ENCODE measurements at places on chromosomes 5 and 9.

GRCh38 chr5:94420885-94421284 lies 197.5 kb downstream of the KIAA0825 start:
- no peak for DNase-seq

DNA sequence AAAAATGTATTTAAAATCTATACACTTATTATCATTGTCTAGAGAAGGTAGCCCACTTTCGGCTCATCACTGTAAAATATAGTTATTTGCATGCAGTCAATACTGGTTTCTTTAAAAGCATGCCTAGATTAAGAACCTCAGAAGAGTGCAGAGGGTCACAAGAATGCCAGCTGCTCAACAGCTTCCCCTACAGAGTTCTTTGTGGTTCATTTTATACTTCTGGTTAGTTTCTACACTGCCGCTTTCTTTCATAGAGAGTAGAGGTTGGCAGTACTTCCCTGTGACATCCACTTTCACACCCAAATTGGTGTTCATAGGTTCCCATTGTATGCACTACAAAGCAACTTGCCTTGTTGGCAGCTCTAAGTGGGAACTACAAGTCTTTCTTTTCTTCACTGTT lies 137.3 kb downstream of the KIAA0825 start:
- no peak for DNase-seq

DNA sequence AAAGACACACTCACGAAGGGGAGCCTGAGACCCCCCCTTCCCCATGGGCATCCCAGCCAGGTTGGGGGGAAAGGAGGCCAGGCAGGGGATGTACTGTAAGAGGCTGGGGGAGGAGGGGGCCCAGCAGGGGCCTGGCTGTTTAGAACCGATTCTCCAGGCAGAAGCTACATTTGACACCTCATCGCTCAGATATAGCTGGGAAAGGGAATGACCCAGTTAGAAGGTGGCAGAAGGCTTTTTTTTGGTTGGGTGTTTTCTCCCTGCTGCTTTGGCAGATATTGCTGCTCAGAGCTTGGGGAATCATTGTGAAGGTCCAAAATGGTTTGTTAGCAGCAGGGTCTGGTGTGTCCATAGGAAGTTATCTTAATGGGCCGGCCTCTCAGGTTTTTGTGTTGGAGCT lies 6.0 kb downstream of the CDX1 start:
- DNase-seq = no peak

DNA sequence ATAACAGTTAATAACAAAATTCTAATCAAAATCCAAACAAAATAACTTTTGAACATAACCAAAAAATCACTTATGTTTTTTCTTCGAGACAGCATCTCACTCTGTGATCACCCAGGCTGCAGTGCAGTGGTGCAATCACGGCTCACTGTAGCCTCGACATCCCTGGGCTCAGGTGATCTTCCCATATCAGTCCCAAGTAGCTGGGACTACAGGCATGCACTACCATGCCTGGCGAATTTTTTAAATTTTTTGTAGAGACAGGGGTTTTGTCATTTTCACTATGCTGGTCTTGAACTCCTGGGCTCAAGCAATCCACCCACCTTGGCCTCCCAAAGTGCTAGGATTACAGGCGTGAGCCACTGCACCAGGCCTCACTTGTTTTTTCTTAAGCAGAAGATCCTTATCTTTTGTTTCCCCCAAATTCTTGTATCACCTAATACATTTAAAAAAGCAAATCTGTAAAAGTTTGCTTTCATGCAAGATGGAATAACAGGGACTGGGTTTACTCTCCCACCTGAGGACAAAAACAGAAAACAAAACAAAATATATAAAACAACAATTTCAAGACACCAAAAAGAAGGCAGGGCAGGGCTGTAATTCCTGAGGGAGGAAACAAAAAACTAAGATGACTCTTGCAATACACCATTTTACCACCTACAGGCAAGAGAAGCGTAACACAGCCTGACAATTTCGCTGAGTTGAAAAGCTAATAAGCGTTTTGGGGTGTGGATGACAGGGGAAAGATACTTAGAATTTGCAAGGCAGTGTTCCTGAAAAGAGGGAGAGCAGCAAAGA lies 71.4 kb downstream of the RAPGEF6 start:
- DNase-seq = no peak

- DNase-seq = no peak
These were observed 159.6 kb upstream of the TBCA start for GRCh38 chr5:77935506-77936364.

DNA sequence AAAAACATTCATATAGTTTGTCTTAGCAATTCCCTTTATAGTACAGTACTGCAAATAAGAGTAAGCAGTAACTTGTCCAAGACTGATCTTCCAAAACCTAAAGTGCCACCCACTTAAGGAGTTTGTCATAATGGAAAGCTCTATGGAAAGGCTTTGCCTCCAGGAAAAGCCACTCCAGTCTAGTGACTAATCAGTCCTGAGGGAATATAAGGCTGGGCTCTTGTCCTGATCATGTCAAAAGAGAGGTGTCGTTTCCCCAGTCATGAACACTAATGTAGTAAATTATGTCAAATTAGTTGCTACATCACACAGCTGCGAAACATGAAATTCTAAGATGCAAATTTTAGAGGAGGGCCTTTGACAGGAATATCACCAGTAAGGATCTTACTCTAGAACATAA lies 271.6 kb downstream of the GABRB2 start:
- DNase-seq = no peak

DNA sequence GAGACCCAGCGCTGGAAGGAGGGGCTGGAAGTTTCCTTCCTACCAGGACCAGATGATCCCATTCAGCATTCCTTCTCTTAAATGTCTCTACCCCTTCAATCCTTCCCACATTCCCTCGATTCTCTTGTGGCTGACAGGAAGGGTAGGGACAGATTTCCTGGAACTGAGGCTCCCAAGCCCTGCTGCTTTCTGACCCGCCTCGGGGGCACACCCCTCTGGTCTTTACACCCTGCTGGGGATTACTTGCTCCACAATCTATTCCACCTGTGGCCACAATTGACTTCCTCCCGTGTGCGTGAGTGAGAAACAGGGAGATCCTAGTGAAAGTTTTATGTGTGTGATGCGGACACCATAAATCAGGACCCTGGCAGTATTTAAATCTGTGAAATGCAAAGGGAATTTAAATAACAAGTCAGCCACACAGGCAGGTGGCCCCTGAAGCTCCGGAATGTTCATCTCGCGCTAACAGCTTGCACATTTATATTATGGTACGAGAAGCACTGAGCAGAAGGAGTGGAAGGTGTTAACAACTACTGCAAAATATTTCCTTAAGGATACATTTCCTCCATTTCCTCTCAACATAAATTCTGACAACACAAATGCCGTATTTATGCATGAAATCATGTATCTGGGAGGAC lies 237.5 kb downstream of the SLIT3 start:
- DNase-seq = no peak

- DNase-seq = no peak
These were observed 416.0 kb downstream of the MAN2A1 start for GRCh38 chr5:110105692-110106091.

DNA sequence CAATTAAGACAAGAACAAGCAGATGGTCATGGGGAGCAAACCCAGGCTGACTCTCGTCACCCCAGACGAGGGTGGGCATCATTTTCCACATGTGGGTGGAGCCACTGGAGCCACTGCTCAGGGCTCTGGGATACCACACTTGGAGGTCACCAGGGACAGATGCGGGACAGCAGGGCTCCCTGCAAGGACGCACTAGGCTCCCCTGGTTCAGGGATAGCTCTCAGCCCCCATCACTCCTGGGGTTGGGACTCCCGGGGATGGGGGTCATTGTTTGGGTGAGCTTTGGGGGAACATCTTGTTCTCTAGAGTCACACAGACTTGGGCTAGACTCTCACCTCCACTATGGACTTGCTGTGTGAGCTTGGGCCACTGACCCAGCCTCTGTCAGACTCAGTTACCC lies 57.8 kb downstream of the GTF3C4 start:
- DNase-seq = no peak

DNA sequence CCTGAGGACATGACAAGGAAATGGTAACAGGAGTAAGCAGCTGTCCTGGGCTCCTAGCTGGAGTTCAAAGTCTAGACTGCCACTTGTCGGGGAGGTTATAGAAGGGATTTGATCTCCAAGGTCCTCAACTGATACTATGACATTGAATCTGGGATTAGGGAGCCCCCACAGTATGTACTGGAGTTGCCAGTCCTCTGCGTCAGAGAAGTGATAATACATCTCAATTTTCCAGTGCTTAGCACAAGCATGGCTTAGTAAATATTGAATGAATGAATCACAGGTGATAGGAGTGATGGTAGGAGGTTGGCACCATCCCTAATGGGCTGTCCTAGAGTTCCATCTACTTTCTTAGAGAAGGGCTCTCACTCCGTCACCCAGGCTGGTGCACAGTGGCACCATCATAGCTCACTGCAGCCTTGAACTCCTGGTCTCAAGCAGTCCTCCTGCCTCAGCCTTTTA lies 6.2 kb upstream of the TPM2 start:
- DNase-seq = no peak

DNA sequence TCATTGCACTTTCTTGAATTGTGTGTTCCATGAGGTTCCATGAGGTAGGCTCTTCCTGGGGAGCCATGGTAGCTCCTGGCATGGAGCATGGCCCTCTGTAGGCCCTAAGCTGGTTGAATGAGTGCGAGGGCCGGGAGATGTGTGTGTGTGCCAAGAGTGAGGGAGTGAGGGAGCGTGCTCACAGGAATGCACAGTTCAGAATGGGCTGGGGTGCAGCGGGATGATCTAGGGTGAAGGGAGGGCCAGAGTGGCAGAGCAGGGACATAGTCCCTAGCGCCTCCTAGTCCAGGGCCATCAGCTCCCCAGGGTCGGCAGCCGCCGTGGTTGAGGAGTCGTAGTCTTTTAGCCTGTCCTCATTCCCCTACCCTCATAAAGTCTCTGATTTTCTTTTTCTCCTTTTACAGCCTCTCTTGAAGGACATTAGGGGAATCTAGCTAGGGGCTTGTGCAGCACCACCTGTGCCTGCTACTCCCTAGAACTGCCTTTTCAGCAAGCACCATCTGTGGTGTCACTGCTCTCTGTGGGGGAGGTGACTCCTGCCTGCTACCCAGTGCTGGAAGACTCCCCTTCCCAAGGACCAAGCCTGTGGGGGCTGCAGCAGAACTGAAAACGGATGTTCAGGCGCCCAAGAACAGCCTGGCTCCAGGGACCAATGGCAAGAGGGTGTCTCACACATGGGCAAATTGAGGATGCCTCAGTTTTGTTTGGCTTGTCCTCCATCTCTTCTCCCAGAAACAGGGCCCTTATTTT lies 65.3 kb upstream of the PPARGC1B start:
- DNase-seq = no peak

GRCh38 chr9:8287501-8287900 lies 487.9 kb upstream of the DMAC1 start:
- DNase-seq = no peak

DNA sequence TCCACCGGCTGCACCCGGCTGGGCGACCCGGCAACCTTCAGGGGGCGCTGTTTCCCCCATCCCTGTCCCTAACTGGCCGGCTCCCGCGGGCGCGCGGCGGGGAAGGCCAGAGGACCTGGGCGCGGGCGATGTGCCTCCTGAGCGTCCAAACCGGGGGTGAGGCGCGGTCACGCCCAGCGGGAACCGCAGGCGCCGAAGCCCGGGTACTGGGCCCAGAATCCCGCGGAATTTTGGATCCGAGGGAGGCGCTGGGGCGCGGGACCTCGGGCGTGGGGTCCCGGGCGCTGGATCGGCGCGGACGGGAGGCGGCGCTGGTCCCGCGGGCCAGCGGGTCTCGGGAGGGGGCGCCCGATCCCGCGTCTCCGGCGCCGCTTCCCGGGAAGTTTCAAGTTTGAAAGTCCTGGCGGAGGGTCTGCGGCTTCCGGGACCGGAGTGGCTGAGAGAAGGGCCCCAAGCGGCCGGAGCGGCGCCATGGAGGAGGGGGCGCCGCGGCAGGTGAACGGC lies at the start of gene PKN3:
PKN3 (plus strand) TSS at position 59 of the 504 bp plus-strand sequence; CDS start at position 472, 413 bp downstream.
- DNase-seq = peak; percentile 60

- DNase-seq = no peak
These were observed 64.4 kb downstream of the PPARGC1B start for GRCh38 chr5:149794487-149794971.

DNA sequence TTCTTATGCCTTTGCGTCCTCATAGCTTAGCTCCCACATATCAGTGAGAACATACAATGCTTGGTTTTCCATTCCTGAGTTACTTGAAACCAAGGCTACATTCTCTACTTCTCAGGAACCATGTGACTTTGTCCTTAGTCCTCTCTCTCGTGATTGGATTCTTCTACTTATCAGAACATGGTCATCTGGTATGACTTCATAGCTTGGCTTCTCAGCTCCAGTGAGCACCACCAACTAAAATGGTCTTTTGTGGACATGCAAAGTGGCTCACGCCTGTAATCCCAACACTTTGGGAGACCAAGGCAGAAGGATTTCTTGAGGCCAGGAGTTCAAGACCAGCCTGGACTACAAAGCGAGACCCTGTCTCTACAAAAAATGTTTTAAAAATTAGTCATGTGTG lies 81.2 kb upstream of the NIPBL start:
- no peak for DNase-seq

DNA sequence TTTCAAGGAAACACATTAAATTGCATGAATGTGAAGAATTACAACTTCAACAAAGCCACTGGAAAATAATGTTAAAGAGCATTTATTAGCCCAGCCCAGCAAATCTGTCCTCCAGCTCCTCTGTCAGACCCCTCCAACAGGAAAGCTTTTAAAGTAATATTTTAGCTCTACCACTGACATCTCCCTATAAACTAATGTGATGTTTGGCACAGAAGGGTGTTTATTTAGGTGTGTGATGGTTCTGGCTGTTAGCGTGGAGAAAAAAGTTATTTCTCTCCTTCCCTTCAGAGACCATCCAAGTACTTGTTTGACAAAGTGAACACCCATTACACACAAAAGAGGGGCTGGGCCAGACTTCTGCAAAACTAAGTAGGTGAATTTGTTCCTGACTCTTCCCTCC lies 111.9 kb upstream of the TARS1 start:
- DNase-seq = no peak

GRCh38 chr9:18905028-18905882 lies 127.8 kb downstream of the SAXO1 start:
- DNase-seq = no peak

DNA sequence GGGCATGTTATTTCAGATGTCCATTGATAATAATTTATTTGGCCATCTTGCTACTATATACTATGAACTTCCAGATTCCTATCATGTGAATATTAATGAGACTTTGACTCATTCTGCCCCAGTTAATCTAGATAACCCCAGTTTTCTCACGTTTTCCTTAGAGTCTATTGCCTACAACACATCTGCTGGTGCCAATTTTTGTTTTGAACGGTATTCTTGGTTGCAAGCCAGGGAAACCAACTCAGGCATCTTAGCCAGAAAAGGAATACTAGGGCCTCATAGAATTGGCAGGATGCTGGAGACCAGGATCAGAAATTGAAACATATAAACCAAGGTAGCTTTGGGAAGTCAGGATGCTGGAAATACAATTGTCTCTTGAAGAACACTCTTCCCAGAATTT lies 28.0 kb upstream of the NPR3 start:
- DNase-seq = no peak

- no peak for DNase-seq
These were observed 84.0 kb downstream of the ZSWIM6 start for GRCh38 chr5:61416010-61416409.

DNA sequence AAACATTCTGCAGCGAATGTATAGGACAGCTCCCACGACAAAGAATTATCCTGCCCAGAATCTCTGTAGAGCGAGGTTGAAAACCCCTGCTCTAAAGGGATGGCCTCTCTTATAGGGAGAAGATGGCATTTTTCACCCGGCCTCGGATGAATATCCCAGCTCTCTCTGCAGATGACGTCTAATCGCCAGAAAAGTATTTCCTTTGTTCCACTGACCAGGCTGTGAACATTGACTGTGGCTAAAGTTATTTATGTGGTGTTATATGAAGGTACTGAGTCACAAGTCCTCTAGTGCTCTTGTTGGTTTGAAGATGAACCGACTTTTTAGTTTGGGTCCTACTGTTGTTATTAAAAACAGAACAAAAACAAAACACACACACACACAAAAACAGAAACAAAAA lies 17.4 kb upstream of the RARS1 start:
- no peak for DNase-seq

All from stimulated activated CD8-positive, alpha-beta memory T cell treated with anti-CD3 and anti-CD28 coated beads, Interleukin-15, amount 100 ng/mL, for 4 hours (primary cell).